ENCODE measurements at places on chromosomes 2 and 18.
A peak's percentile ranks its signal among the peaks of the same experiment; 100 is the strongest.

GRCh38 chr2:37439131-37439642 is 94.8 kb downstream of the QPCT start:
- DNase-seq: no peak

DNA sequence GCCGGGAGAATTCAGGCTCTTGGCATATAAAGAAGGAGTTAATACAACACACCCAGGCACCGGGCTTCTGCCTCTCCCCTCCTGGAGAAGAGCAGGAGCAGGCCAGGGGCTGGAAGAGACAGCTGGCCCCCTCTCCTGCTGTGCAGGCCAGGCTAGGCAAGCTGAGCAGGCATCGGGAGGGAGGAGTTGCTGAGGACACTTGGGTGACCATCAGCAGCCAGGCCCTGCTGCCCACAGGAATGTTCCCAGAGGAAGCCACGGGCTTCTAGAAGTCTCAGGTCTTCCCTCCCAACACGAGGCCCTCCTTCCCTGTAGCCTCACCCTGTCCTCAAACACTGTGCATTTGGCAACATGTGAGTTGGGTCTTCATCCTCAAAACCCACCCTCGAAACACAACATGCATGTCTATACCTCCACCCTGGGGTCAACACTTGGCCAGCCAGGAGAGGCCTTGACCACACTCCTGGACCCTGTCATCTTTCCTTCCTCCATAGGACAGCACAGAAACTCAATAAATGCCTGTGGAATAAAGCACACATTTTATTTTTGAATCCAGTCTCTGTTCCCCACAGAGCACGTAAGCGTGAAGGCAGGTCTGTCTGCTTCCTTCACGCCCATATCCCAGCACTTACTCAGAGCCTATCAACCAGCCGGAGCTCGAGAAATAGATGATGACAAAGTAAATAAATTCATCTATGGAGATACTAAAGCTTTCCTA is 433.8 kb upstream of the ID2 start:
- DNase-seq: no peak

- no peak for DNase-seq
Observed at GRCh38 chr18:58316396-58317342, 272.6 kb downstream of the NEDD4L start.

DNA sequence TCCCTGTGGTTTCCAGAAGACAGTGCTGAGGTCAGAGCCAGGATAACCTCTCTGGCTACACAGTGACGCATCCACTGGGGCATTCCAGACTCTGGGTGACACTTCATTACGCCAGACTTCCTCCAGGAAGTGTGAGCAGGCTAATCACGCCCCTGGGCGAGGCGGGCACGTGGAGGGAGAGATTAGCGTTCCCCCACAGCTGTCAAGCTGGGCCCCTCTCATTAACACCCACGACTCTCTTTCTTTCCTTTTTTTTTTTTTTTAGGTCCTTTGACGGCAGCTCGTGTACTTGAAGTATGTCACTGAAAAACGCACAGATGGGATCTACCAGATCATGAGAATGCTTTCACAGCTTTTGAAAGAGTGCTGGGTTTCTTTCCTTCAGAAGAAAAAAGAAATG is 274.6 kb downstream of the AFF3 start:
- no peak for DNase-seq

DNA sequence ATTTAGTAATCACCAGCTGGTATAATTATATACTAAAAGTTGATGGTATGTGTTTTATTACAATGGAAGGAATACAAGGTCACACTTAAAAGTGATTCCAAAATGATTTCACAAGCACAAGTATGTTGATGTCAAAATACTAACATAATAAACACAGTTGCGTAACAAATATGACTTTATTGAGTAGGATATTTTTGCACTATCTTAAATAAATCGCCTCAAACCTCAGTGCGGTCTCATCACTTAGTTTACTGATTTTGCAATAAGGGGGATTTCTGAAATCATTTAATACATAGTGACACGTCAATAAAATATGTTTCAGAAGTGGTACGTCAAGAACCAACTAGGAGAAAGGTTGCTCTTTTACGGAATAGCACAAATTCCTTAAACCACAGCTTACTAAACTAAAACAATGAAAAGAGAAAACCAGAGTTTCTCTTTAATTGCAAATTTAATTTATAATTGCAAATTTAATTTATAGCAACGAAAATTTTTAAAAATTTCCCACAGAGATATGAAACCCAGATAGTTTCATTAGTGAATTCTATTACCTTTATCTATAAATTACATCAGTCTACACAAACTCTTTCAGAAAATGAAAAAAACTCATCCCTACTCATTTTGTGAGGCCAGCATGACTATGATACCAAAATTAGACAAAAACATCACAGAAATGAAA is 304.0 kb upstream of the REG3G start:
- no peak for DNase-seq

DNA sequence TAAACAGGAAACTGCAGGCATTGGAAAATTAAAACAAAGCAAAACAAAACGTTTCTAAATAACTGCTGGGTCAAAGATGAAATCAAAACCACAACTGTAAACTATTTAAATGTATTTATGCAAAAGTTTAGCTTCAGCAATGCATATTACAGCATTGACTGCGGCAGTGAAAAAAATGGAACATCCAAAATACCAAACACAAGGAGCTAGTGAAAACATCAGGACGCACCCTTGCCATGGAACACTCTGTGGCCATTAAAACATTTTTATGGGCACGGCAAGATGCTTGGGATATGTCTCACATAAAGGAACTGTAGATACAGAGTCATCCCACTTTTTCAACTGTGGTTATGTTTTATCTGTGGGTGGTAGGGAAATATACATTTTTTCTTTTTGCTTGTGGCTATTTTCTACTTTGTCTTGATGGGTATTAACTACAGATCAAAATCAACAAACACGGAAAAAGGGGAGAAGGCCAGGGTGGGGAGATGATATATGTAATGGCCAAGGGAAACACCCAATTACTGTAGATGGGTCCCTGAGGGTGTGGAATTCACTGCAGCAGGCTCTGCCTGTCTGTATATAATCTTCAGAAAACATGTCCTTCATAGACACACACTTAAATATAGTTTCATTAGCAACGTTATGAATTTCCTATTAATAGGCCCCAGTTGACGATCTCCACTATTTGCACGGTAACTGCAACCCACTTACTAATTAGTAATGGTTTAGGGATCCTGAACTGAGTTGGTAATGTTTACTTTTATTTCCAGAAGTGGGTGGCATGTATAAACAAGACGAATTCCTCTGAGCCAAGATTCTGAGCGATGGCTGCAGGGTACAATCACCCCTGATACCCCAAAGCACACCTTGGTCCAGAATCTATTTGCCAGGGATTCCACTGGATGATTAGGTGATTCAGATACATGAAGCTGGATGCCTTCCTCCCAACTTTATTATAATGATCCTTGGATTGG is 110.5 kb downstream of the ACKR3 start:
- DNase-seq: no peak

DNA sequence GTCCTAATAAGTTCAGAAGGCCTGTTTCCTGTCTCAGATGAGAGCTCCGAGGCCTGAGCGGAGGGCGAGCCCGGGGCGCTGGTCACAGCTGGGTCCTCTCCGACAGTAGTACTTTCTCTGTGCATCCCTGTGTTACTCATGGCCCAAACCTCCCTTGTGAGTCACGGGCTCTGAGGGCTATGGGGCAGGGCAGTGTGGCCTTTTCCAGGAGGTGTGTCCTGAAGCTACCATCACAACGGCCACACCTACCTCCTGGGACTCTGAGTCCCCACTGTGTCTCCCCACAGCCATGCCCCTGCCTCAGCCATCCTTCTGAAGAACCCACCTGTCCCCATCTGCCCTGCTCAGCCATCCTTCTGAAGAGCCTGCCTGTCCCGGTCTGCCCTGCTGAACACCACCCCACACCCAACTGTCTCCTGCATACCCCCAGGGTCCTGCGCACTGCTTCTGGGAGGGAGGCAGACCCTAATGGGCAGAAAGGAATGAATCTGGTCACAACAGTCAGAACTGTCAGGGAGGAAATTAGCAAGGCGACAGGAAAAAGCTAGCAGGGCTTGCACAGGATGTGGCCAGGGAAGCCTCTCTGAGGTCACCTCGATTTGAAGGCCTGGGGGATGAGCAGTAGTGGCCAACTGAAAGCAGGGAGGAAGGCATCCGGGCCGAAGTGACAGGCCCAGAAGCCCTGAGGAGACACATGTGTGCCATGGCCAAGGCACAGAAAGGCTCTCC is 145.4 kb upstream of the RIOK3 start:
- DNase-seq: peak; percentile 26

DNA sequence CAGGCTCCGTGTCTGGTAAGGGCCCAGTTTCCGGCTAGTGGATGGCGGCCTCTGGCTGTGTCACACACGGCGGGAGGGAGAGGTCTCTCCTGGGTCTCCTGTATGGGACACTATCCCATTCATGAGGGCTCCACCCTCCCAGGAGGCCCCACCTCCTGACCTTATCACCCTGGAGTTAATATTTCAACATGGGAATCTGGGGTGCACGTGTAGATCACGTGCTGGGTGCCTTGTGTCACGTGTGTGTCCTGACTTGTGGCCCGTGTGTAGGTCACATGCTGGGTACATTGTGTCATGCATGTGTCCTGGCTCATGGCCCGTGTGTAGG is 9.9 kb downstream of the NEU4 start:
- no peak for DNase-seq

GRCh38 chr2:147589127-147589526 is 255.7 kb upstream of the ACVR2A start:
- no peak for DNase-seq

DNA sequence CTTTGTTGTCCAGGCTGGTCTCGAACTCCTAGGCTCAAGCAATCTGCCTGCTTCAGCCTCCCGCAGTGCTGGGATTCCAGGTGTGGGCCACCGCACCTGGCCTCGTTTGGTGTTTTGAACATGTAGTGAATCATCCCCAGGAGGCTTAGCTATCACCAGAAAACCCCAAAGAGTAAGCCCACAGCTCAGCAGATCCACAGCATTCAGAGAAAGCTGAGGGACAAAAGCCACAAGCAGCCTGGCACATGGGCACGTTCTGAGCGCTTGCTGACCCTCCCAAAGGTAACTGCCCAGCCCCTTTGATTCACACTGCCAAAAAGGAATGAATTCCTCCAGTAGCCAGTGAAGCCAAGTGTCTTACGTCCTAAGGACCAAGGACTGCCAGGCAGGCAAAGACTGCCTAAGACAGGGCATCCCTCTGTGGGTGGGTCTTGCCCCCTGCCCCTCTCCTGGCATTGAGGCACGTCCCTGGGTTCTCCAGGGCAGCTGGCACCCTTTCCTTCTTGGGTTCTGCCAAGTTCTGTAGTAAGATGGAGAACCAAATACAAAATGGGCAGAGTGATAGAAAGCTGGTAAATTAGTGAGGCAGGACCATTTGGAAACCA is 31.7 kb downstream of the MBP start:
- DNase-seq: peak; percentile 48

DNA sequence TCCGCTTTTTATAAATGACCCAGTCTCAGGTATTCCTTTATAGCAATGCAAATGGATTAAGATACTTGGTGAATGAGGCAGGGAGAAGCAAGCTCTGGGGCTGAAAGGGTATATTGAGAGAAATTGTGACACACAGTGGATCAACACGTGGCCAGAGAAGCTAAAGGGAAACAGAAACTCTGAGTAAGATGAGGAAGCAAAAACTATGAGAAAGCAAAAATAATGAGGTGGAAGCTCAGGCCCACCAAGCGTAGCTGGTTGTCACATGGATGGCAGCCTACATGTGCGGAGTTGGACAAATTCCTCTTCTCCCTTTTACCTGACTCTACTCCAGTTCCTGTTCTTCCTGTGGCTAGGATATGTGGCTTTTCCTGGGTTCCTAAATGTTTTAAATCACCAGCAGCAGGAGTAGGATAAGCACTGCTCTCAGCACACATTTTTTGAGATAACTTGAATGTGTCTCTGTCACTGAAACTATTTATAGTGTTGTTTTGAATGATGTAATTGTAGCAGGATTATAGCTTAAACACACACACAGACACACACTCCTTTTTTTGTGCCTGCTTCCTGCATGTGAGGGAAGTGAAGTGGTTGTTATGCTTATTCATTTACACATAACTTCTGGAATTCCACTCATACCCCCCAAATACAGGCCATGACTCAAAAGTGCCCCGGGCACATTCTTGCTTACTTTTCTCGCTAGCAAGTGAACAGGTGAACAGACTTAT is 30.1 kb upstream of the EPC2 start:
- no peak for DNase-seq

DNA sequence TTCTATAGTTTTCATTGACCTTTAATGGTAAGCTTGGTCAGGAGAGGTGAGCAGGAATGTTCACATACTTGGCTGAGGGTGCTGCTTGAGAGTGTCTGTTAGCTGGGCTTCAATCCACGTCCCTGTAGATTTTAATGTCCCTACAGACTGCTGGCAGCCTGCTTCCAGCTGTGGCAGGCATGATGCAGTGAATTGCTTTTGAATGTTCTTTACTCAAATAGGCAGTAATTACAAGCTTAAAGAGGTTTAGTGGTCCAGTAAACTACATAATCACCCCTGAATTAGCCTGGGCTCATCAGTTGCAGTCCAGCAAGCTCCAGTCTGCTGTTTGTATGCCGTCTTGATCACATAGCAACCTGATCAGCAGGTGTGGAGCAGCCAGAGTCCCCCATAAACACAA is 102.1 kb downstream of the MEIS1 start:
- DNase-seq: no peak

GRCh38 chr2:188512456-188512855 is 220.8 kb downstream of the GULP1 start:
- DNase-seq: peak; percentile 6

DNA sequence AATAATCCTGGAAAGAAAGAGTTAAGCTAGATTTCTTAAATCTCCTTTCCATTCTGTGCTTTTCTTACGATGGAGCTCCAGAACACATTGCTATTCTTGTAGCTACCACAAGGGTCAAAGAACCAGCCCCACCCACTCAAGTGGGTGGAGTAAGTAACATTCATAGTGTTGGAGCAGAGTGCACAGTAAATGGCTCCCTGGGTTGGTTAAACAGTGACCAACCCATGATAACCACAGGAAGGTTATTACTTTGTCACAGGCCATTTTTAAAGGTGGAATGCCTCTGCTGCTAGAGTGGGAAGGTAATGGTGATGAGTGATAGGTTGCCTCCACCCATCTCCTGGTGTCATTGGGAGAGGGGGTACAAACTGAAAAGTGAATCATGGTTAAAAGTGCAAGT is 13.9 kb downstream of the ARPC2 start:
- peak; percentile 52 for DNase-seq

DNA sequence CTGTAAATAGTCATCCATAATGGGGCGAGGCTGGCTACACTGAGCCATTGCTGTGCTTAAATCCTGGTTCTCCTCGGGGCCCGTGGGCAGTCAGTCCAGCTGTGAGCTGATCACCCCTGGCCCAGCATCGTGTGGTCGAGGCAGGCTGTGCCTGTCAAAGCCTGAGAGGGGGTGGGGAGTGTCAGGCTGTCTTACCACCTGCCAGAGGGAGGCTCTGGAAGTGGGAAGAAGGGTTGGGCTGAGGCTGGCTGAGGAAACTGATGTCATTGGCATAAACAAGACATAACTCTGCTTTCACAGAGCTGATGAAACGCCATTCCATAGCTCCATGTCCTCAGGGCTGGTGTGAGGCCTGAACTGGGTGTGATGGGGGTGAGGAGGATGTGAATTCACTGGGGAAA is 49.7 kb downstream of the KLHL29 start:
- DNase-seq: no peak

GRCh38 chr2:129709956-129710598 is 269.4 kb upstream of the RAB6C start:
- DNase-seq: no peak
